ENCODE measurements at places on chromosomes 4 and X.

- no peak for DNase-seq
Measured at GRCh38 chr4:73193659-73194058, 64.9 kb downstream of the ANKRD17 start.

- no peak for DNase-seq
Measured at GRCh38 chr4:7967501-7968261, 28.0 kb upstream of the AFAP1 start.

DNA sequence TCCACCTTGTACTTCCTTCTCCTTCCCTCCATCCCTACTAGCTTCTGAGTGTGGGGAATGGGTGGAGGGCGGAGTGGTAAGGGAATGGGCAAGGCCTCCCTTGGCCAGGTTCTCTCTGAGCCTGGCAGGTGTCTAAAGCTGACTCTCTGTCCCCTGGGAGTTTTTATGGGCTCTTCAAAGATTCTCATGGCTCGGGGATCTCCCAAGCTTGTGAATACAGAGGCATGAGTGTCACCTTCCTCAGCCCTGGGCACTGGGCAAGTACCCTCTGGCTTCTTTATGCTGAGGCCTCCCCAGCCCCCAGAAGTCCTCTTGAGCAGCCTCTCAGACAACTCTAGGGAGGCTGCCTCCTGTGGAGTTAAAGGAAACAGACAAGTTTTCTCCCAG is 32.5 kb upstream of the DDX3X start:
- DNase-seq, result no peak

DNA sequence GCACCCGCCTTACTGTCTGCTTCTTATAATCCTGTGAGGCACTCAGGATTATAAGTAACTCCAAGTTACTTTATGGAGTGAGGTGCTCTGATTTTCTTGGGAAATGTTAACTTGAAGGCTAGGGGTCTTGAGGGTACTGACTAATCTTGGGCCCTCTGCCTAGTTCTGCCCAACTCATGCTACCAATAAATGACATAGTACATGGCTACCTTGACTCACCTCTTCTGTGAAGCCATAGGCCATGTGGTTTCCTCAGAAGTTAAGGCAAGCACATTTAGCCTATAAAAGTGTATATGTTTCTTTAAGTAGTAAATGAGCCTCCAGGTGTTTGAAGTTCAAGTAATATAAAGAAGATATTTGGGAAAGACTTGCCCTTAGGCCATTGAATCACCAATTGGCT is 99.8 kb upstream of the CASK start:
- no peak for DNase-seq

DNA sequence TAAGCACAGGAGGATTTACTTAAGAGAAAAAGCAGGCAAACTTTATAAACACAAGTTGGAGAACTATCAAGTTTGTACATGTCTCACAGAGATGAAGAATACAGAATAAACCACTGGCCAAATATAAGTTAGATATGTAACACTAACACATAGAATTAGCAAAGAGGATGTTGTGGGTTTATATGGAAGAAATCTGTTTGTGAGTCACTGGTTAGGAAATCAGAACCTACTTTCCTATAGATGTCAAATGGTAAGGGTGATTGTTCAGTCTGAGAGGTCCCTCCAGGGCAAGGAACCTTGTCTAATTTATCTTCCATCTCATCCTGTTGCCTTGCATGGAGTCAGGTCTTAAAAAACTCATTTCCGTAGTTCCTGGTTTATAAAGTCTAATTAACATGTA is 14.8 kb upstream of the ART3 start:
- DNase-seq, result no peak

DNA sequence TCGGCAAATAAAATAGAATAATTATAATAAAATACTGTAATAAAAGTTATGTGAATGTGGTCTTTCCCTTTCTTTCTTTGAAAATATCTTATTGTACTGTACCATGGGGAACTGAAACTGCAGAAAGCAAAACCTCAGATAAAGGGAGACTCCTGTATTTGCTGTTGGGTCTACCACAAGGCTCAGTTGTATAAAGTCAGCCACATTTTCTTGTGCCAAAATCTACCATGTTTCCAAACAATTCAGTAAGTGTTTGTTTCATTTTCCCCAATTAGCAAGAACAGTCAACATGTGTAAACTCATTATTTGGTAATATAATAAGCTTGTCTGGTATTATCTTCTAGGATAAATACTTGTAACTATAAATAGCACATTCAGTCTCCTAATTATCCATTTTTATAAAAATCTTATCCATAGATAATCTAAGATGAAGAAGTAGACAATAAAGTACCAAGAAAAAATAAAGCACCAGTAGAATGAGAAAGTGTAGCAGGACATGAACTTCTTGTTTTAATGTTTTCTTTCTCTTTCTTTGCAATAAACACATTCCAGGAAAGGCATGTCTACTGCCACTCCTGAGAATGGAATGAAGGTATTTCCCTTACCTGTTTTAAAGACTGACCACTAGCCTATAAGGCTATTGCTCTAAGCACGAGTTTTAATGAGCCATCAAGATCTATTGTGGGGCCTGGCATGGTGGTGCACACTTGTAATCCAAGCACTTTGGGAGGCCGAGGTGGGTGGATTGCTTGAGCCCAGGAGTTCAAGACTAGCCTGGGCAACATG is 15.0 kb upstream of the OTUD4 start:
- no peak for DNase-seq

GRCh38 chr4:39706334-39706733 is 8.4 kb downstream of the UBE2K start:
- no peak for DNase-seq

DNA sequence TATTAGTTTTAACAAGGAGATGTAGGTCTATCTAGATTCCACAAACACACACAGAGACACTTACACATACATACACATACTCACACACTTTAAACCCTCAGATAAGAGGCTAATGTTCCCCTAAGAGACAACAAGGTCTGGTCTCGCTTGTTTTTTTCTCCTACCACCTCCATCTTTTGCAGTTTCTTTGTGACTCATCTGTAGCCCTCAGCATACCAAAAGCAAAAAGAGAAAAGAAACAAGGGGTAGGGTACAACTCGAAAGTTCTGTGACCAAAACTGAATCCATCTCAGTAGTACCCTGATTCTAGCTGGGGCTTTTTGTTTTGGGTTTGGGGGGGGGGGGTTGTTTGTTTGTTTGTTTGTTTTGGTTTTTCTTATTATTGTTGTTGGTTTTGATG is 12.2 kb upstream of the EXOSC9 start:
- DNase-seq, result no peak

- no peak for DNase-seq
Measured at GRCh38 chrX:15398874-15399273, 14.7 kb upstream of the VEGFD start.

GRCh38 chr4:67892905-67893304 is 9.1 kb upstream of the TMPRSS11D start:
- no peak for DNase-seq

GRCh38 chrX:151816934-151817333 is 82.4 kb downstream of the CNGA2 start:
- DNase-seq, result no peak

DNA sequence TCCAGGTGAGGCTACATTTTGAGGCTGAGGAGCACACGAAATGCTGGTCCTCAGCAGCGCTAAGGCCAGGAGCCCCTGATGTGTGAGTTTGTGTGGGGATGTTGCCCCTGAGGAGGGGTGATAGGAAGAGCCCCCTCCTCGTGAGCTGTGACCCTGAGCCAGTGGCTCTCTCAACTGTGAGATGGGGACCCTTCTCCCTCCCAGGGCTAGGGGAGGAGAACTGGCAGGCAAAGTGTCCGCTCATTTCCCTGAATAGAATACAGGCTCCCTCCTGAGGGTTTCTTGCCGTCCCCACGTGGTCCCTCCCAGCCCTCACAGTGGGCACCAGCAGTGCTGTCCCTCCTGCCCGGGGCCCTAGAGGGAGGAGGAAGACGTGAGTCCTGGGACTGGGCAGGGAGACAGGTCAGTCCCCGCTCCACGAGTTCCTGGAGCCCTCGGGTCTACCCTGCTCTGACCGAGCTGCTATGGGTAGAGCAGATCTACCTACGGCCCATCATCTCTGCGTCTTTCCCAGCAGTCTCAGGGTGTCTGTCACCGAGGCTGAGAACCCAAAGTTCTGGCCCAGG is 21.0 kb upstream of the TBC1D14 start:
- DNase-seq, result no peak

DNA sequence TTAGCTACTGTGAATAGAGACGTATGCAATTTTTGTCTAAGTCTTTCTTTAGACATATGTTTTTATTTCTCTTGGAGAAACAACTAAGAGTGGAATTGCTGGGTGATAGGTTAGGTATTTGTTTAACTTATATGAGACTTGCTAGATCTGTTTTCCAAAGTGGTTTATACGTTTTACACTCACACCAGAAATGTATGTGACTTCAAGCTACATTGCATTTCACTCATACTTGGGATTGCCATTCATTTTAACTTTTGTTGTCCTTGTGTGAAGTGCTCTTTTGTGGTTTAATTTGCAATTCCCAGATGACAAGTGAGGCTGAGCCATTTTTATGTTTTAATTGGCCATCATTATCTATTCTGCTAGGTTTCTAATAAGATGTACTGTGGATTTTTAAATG is 817.2 kb downstream of the GLUD2 start:
- DNase-seq, result no peak

- no peak for DNase-seq
Measured at GRCh38 chrX:150365051-150365989, 2.2 kb downstream of the MAMLD1 start.

DNA sequence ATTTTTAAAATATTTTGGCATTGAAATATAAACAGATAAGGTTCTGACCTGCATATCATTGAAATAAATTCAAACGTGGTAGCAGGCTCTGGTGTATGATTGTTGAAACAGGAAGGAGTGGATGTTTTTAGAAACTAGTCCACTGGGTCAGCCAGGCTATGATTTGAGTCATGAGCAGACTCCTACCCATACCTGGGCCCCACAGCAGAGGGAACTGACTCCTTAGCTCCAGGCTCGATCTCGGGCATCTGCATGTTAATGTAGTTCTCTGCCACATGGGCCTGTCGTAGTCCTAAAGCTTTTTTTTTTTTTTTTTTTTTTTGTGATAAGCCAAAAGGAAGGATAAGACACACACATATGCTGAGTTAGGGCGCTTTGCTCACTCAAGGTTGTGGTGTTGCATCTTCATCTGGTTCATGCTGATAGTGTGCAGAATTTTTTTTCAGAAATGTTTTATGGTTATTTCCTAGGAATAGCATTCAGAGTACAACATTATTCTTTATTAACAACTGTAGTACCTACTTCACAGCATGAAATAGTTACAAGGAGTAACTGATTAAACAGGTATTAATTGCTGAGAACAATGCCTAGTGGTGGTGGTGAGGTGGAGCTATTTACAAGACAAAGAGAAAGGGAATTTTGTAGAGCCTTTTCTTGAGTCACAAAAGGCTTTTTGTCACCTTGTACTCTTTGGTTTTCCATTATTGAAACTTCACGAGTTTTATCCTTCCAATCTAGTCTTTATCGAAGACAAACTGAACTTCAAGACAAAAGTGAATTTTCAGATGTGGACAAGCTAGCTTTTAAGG is 27.3 kb downstream of the OFD1 start:
- DNase-seq, result no peak

DNA sequence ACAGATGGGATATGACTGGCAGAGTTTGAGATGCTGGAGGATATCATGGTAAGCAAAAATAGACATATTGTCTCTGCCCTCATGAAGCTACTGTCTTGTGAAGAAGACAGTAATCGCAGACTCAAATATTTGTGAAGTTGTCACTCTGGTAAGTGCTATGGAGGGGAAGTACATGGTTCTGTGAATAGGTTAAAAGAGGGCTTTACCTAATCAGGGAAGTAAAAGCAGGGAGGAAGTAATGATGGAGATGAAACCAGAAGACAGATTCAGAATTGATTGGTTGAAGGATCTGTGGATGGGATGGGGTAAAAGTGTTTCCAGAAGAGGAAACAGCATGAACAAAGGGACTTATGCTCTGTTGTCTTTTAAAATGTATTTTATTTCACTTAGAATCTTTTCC is 19.3 kb upstream of the MAGED1 start:
- DNase-seq, result no peak

DNA sequence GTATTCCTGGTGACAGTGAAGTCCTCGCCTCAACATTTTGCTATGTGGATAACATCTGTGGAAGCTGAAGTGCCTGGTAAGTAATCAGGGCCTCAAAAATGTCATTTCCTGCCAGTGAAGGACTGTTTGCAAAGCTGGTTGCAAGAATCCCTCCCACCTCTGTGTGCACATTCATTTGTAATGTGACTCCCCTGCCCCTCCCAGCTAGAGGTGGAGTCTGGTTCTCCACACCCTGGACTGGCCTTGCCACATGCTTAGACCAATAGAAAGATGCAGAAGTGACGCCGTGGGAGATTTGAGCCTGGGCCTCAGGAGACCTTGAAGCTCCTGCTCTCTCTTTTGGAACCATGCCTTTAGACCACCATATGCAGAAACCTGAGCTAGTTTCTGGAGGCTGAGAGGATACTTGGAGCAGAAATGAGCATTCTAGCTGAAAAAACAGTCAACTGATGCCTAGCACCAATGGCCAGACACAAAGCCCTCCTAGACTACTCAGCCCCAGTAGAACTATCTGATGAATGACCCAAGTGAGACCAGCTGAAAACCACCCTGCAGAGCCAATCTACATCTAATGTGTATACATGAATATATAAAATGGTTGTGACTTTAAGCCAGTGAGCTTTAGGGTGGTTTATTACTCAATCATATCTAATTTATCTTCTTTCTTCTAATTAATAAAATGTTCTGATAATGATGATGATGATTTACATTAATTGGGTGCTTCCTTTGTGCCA is 47.8 kb upstream of the CRMP1 start:
- no peak for DNase-seq
